ENCODE measurements at places on chromosomes 4 and X.

- DNase-seq = no peak
Measured at GRCh38 chr4:4542774-4543485, 1.1 kb upstream of the STX18 start.

- no peak for DNase-seq
Measured at GRCh38 chrX:145609951-145610511, 207.6 kb upstream of the SLITRK2 start.

DNA sequence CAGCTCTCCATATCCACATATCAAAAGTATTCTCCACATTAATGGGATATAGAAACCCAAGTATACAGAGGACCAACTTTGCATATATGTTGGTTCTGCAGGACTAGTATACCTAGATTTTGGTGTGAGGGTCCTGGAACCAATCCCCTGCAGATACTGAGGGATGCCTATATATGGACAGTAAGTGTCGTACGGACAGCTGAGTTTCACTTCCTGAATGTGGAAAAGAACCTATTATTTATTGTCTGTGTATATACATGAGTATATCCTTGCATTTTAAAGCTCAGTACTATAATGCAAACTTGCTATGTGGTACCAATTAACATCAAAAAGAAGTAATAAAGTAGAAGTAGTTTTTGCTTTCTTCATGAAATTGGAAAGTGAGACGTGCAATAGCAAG is 101.9 kb downstream of the FBXW7 start:
- DNase-seq = no peak

GRCh38 chr4:66187175-66187720 is 517.0 kb upstream of the EPHA5 start:
- DNase-seq = no peak
